ENCODE measurements at places on chromosomes 12 and 14.

GRCh38 chr12:121649819-121650353 lies 19.6 kb downstream of the MORN3 start:
- peak; percentile 97 for DNase-seq

GRCh38 chr12:26896913-26897312 lies 40.9 kb downstream of the INTS13 start:
- DNase-seq, result no peak

DNA sequence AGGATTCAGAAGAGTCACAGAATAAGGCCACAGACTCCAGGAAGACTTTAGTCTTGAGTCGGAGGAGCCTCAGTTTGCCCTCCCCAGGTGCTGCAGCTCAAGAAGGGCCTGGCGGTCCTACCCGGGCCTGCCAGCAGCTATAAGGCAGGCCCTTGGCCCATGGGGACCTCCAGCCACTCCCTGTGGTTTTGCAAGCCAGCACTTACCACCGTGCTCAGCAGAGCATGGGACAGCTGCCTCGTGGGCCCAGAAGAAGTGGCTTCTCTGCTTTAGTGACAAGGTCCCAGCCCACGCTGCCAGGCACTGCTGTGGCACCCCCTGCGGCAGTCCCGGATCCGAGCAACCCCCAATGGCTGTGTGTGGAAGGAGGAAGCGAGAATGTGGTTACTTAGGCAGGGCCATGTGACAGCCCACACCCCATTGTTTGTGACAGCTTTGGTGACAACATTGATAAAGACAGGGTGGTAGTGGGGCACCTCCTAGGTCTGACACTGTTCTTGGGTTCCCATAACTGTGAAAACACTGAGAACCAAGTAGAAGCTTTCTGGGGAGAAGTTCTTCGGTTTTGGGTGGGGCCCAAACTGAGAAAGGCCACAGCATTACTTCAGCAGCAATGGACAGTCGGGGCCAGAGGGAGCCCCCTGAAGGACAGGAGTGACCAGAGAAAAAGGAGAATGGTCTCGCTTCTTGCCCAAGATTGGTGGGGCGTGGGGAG lies at the start of gene SELPLG:
Gene SELPLG (minus strand): TSS at position 361 of the 715 bp plus-strand sequence. CDS start 9,587 bp downstream, outside the sequence.
- peak; percentile 88 for DNase-seq

DNA sequence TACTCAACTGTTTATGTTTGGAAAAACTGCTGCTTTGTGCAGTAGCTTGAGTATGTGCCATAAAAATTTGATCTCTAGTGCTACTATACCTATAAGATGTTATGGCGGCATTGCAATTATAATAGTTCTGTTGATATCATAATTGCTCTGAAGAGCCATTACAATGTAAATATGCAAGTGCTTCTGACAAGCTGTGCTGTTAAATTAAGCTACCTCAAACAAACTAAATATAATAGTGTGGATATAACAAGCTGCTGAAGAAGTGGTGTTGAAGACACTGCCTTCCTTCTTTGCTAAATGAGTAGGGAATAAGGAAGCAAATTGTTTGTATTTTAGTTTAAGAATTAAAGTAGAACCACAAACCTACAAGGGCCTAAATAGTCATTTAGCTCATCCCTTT lies 301.0 kb upstream of the MIS18BP1 start:
- no peak for DNase-seq

- no peak for DNase-seq
Observed at GRCh38 chr12:39275846-39276245, 167.1 kb downstream of the KIF21A start.

DNA sequence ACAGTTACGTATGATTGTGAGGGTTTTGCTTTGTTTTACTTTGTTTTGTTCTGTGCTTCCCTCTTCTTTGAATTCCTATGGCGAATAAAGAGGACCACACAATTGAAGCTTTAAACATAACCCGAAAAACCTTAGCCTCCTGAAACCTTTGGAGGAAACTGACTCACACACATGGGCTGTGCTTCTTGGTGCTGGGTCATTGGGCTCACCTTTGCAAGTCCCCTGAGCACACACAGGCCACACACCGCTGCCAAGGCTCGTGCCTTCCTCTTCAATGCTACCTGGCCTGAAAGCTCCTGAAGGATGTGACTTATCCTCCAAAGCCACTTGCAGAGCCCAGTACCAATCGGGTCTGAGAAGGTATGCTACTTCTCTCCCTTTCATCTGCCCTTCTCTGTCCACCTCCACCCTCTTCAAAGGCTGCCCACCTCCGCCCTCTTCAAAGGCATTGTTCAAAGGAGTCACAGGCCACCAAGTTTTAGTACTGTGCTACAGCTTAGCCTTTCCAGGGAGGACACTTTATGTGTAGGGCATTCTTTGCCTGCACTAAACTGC lies 114.6 kb downstream of the FOXN3 start:
- DNase-seq, result no peak

DNA sequence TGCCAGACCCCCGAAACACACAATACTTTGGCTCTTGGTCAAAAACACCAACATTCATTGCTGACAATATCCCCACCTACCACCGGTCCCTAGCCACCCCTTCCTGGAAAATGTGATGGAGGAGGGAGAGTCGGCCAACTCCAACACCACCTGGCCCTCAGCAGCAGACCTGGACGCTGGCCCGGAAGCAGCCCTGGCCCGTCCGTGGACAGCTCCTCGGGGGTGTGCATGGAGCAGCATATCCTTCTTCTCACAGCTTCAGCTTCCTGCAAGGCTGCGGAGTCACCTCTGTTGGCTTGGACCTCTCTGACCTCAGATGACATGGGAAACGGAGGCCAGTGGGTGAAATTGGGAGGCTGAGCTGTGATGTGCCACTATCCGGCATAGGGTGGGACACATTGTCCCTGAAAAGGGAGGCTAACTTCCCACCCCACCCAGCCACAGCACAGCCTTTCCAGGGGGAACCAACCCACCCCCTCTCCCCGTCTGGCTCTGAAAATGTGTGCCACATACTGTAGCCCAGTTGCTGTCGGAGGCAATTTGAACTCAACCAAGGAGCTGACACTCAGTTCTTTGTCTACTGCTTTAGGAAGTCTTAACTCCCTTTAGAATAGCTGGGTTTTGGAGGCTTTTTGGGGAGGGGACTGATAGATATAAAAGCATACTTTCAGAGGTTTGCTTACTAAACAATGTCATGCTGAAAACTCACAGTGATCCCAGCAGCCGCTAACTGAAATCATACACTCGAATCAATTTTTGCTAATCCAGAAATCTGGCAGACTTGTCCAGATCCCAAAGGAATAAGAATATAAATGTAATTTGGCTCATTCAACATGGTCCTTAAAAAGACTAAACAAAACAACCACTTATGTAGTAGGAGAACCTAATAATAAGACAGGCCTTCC lies 43.1 kb upstream of the LTA4H start:
- DNase-seq, result no peak

GRCh38 chr14:30520536-30520935 lies 38.4 kb upstream of the G2E3 start:
- no peak for DNase-seq

- no peak for DNase-seq
Observed at GRCh38 chr12:120055231-120056000, 61.1 kb downstream of the RAB35 start.

GRCh38 chr14:58765418-58765831 lies 127.7 kb downstream of the DACT1 start:
- no peak for DNase-seq

DNA sequence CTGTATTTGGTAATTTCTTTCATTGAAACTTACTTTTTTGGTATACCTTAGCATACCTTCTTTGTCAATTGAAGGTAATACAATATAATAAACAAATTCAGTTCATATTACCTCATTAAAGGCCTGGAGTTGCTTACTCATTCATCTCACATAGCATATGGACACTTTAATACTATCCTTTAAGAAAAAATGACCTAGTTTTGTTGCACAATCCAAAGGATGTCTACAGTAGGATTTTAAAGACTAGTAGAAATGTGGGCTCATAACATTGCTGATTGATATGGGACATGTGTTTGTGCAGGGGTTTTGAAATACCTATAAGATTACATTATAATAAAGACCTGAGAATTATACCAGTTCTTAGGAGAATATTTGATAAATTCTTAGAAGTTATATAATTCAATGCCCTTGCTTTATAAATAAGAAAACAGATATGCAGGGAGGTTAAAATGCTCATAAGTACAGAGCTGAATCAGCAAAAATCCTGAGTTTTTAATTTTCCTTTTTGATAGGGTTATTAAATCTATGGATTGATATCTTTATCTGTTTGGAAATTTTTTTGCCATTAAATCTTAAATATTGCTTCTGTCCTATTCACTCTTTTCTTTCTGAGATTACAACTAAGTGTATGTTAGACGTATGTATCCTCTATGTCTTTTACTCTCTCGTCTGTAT lies 352.1 kb downstream of the ATP23 start:
- DNase-seq, result no peak

DNA sequence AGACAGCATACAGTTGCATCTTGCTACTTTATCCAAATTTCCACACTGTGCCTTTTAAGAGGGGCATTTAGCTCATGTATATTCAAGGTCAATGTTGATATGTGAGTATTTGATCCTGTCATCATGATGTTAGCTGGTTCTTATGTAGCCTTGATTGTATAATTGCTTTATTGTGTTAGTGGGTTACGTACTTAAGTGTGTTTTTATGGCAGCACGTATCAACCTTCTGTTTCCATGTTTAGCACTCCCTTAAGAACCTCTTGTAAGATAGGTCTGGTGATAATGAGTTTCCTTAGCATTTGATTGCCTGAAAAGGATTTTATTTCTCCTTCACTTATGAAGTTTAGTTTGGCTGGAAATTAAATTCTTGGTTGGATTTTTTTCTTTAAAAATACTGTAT lies 445.2 kb downstream of the NAV3 start:
- no peak for DNase-seq

- no peak for DNase-seq
Observed at GRCh38 chr14:80260645-80261044, 49.3 kb upstream of the DIO2 start.

DNA sequence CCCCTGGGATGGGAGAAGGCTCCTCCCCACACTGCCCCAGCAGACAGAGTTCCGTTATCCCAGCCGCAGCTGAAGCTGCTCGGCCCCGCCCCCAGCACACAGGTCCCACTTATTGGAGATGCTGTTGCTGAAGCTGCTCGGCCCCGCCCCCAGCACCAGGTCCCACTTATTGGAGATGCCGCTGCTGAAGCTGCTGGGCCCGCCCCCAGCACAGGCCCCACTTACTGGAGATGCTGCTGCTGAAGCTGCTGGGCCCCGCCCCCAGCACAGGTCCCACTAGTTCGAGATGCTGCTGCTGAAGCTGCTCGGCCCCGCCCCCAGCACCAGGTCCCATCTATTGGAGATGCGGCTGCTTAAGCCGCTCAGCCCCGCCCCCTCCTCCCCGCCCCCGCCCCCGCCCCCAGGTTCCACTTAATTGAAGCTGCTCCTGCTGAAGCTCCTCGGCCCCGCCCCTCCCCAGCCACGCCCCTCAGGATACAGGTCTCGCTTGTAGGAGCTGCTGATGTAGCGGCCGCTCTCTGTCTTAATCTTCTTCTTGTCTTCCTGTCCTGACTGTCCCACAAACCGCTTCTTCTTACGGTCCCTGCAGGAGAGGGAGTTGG lies 12.0 kb downstream of the CFAP73 start:
- no peak for DNase-seq

DNA sequence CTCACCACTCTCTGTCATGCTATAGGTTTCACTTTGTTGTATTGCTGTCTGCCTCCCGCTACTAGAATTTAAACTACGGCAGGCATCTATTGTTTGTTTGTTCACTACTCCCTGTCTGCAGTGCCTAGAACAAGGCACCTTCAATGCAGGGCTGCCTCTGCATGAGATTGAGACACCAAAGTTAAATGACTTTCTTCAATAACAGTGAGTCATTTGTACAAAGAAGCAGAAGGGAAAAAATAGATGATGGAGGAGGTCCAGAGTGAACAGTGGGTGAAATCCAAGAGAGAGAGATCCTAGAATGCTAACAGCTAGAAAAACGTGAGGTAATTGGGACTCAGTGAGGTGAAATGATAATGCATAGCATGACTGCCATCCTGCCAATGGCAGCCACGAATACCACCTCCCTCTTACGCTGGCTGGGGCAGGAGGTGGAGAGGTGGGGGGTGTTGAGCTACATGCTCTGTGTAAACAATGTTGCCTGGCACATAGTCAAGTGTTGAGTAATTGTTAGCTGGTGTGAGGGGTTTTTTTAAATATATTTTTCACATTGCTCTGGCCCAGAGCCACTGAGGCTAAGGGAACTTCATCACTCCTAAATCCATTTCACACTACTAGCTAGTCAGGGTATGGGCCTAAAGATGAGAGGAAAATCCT lies 367.6 kb downstream of the RPS29 start:
- no peak for DNase-seq

DNA sequence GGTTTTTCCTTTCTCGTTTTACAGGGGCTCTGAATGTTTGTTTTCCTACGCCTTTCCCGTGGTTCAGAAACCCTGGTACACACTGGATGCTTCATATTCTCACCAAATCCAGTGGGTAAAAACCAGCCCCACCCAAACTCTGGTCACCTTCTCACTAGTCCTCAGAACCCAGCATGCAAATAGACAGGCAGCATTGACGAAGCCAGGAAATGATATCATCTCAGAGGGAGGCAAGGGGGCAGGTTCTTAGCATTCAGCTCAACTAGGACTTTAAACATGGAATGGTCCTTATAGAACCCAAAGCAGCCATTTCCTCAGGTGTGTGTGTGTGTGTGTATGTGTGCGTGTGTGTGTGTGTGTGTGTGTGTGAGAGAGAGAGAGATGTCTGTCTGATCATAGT lies 142.0 kb downstream of the KCNK10 start:
- DNase-seq, result no peak

DNA sequence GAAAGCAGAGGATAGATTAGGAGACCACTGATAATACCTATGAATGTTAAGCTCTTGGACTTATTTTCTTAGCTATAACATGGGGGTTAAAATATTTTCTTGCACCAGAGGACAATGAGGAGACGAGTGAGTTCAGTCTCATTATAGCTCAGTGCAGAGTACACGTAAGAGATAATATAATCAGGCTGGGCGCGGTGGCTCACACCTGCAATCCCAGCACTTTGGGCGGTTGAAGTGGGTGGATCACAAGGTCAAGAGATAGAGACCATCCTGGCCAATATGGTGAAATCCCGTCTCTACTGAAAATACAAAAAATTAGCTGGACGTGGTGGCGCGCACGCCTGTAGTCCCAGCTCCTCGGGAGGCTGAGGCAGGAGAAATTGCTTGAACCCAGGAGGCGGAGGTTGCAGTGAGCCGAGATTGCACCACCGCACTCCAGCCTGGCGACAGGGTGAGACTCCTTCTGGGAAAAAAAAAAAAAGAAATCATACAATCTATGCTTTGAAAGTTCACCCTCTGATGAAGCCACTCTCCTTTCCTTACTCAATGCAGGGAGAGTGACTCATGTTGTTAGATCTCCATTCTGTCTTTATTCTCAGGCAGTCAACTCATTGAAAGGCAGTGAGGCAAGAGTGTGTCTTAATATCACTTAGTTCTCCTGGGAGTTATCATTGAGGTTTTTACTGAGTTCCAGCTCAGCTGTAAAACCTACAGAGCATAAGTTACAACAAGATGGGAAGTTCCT lies 134.2 kb downstream of the SYNE2 start:
- no peak for DNase-seq
